ENCODE measurements at places on chromosomes 5 and 9.

DNA sequence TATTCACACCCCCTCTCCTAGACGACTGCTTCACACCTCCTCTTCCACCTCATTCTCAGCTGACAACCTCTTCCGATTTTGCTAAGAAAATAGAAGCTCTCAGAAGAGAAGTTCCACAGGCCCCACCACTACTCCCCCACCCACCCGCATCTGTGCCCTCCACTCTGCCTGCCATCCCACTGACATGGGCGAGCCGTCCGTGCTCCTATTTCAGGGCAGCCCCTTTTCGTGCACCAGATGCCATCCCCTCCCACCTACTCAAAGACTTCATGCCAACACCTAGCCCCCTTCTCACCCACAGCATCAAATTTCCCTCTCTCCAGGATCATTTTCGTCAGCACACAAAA, 34.6 kb upstream of the JADE2 start:
- no peak for DNase-seq

- no peak for DNase-seq
These were observed 317.0 kb upstream of the RPS23 start for GRCh38 chr5:82595113-82595512.

DNA sequence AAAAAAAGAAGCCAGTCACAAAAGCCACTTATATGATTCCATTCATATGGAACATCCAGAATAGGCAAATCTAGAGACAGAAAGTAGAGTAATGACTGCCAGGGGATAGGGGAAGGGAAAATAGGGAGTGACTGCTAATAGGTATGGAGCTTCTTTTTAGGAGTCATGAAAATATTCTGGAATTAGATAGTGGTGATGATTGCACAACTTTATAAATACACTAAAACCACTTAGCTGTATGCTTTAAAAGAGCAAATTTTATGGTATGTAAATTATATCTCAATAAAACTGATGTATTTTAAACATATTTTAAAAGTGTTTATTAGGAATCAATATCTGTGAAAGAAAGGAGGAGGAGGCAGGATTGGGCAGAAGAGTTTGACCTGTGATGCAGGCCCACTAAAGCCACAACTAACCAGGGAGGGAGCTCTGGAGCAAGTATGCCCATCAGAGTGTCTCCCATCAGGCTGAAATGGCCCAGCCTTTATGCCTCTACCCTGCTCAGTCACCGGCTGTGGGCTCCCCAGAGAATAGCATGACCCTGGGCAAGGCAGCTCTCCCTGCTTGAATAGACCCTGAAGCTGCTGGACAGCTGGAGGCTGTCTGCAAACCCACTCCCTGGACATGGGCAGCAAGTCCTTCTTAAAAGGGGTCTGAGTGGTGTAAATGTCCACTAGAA, 96.0 kb upstream of the SLC44A1 start:
- DNase-seq = no peak

- no peak for DNase-seq
These were observed 226.3 kb downstream of the DEPDC1B start for GRCh38 chr5:60473654-60474053.

DNA sequence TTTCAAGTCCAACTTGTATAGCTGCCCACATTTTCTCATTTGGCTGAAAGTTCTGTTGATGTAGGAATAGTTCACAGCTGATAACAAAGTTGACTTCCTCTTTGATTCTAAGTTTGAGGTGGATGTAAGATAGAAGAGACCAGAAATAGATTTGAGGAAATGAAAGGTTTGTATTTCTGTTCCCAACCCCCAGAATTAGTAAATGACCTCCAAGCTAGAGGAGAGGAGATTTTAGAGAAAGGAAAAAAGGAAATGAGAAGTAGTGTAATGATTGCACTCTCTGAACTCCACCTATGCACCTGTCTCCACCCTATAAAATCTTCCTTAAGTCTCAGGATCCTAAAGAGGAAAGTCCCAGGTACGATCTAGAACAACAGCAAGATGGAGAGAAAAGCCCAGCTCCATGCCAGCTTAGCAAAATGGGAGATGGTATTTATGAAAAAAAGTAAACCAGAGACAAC, 130.4 kb upstream of the POC5 start:
- DNase-seq = no peak

GRCh38 chr5:135232958-135233357, 166.1 kb downstream of the MACROH2A1 start:
- peak; percentile 29 for DNase-seq

- no peak for DNase-seq
These were observed 45.1 kb upstream of the DAB2 start for GRCh38 chr5:39469777-39470415.

GRCh38 chr5:94314460-94315131, 303.8 kb downstream of the KIAA0825 start:
- DNase-seq = peak; percentile 10

DNA sequence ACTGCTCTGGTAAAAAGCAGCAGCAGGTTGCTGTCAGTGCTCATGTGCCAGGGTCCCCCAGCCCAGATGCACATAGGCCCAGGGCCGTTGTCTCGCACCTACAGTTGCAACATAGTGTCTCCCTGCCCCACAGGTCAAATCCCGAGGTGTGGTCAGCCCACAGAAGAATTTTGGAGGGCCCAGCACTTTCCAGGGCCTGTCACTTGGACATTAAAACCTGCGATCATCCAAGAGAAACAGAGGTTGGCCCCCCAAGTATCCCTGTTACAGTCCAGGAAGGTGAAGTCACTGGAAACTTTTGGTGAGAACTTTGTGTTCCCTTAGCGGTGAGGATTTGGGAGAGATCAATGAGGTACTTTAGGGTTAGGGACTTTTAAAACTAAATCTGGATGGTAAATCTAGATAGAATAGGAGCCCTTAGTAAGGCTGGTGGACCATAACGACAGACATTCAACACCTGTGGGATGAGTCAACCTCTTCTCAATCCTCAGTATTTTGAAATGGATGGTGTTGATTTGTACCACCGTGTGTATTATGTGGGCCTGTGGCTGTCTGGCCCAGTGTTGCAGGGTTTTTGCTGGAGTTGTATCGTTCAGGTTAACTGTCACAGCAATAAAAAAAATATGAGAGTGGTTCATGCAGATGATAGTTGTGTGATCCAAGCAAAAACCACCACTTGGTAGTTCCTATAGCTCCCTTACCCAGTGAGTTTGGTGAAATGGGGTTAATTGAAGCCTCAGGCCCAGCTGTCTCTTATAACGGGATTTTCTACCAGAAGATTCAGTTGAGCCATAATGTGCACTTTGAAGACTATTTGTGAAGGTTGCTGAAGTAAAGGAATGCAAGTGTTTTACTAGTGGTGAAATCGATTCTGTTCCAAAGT, 19.2 kb downstream of the OR2S2 start:
- no peak for DNase-seq

Measured in cerebellar cortex (tissue), 1 donor.